ENCODE measurements at places on chromosomes 4 and X. TPM values are rescaled to one million over a fixed set of nuclear protein-coding genes. Genes with fewer than 3 reads are reported as not detected.

GRCh38 chrX:78923198-78924015, 21.8 kb upstream of the P2RY10 start:
- no peak for DNase-seq
- H3K4me3 ChIP-seq = no peak overlapping the region
- H3K27ac ChIP-seq = no peak overlapping the region
- no peaks in the 10 kb centered on the region for H3K36me3 ChIP-seq
- no peaks in the 10 kb centered on the region for H3K27me3 ChIP-seq
- no peaks in the 10 kb centered on the region for H3K4me1 ChIP-seq

DNA sequence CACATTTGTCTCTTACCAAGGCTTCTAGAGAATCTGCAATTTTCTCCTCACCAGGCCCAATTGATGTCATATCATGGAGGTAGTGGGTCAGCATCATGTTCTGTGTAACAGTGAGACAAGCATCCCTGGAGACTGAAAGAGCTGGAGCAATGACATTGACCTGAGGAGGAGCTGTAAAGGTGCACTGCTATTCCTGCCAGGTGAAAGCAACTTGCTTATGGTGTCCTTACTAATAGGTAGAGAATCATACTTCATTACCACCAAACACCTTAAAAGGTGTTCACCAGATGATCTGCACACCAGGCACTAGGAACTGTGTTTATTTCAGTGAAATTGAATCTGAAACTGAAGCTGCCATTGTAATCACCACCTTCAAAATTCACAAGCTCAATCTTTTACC, 188.7 kb downstream of the AFAP1 start:
- DNase-seq = no peak
- H3K4me3 ChIP-seq = no peak overlapping the region
- H3K36me3 ChIP-seq = no peaks in the 10 kb centered on the region
- no peaks in the 10 kb centered on the region for H3K4me1 ChIP-seq
- H3K27me3 ChIP-seq = no peaks in the 10 kb centered on the region
- no peak overlapping the region for H3K27ac ChIP-seq

DNA sequence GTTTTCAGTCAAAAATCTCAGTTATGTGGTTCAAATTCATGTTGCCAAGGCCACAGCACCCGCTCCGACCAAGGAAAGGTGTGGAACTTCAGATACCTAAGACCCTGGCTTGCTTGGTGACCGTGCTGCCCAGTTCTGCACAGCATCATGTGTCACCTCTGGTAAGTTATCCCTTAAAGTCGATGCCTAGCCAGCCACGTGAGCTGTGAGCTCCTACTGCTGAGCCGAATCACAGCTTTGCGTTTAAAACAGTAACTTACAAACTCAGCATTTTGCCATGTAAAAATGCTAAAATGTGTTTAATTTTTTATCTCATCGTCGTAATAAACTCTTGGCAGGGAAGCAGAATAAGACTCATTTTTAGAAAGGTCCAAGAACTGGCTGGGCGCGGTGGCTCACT, 5.3 kb downstream of the TMEM271 start:
- H3K36me3 ChIP-seq = no peaks in the 10 kb centered on the region
- DNase-seq = no peak
- no peak overlapping the region for H3K4me3 ChIP-seq
- no peak overlapping the region for H3K27ac ChIP-seq
- peaks cover 58% of the 10 kb centered on the region for H3K27me3 ChIP-seq

GRCh38 chr4:1459722-1460511, 53.7 kb upstream of the NKX1-1 start:
- no peak for DNase-seq
- no peak overlapping the region for H3K4me3 ChIP-seq
- H3K4me1 ChIP-seq = no peaks in the 10 kb centered on the region
- peaks cover 56% of the 10 kb centered on the region for H3K27me3 ChIP-seq
- no peaks in the 10 kb centered on the region for H3K36me3 ChIP-seq

VCX gene
- total RNA-seq = not detected
